ENCODE measurements at places on chromosomes 12 and 14. TPM values are rescaled to one million over a fixed set of nuclear protein-coding genes. Genes with fewer than 3 reads are reported as not detected.

The TAS2R9 gene
- not detected for total RNA-seq

The OR6C2 gene
- not detected for total RNA-seq

The RAPGEF3 gene
- 2.1 TPM for total RNA-seq

The P3H3 gene
- 105 TPM for total RNA-seq

The TBX5 gene
- total RNA-seq: 1.3 TPM

The KRT5 gene
- 1.3 TPM for total RNA-seq

The TSPAN11 gene
- 0.18 TPM for total RNA-seq

The BTBD7 gene
- 24.9 TPM for total RNA-seq

The CLEC9A gene
- not detected for total RNA-seq

The FOXN4 gene
- total RNA-seq: not detected

The GDF3 gene
- not detected for total RNA-seq

The ATXN7L3B gene
- 16.8 TPM for total RNA-seq

The GPR132 gene
- total RNA-seq: 0.55 TPM

The ACSM4 gene
- total RNA-seq: not detected

The ZDHHC17 gene
- total RNA-seq: 91.6 TPM

The NFATC4 gene
- 48.2 TPM for total RNA-seq

The FAM90A1 gene
- total RNA-seq: under 0.01 TPM

The SLC35F4 gene
- total RNA-seq: 0.28 TPM

The MIA2 gene
- total RNA-seq: 11.9 TPM

The SVOP gene
- total RNA-seq: not detected

The HOXC12 gene
- not detected for total RNA-seq

The KRT82 gene
- total RNA-seq: not detected

The KSR2 gene
- not detected for total RNA-seq

The NR2C1 gene
- 21.4 TPM for total RNA-seq

The BDKRB1 gene
- total RNA-seq: 33.1 TPM

The HOXC9 gene
- 0.28 TPM for total RNA-seq

The CCDC177 gene
- total RNA-seq: under 0.01 TPM

The TXNDC16 gene
- 2.0 TPM for total RNA-seq

The PA2G4 gene
- total RNA-seq: 93.8 TPM

The KLHL33 gene
- total RNA-seq: 0.18 TPM

The BRAP gene
- 22.8 TPM for total RNA-seq

The FOXG1 gene
- total RNA-seq: under 0.01 TPM

The OR6C3 gene
- not detected for total RNA-seq

The PUS1 gene
- 12.5 TPM for total RNA-seq

The GPR84 gene
- total RNA-seq: not detected

The LMBR1L gene
- total RNA-seq: 58.9 TPM
